ENCODE measurements at places on chromosomes 13 and 19. TPM values are rescaled to one million over a fixed set of nuclear protein-coding genes. Genes with fewer than 3 reads are reported as not detected.

Gene DIAPH3
- total RNA-seq, result 14.6 TPM

Gene CRX
- total RNA-seq, result not detected

Gene PGLYRP2
- 0.13 TPM for total RNA-seq

Gene CLEC17A
- total RNA-seq, result 0.72 TPM

Gene KASH5
- 0.31 TPM for total RNA-seq

Gene FFAR3
- not detected for total RNA-seq

Gene HTR2A
- total RNA-seq, result not detected

Gene CACNA1A
- total RNA-seq, result 0.42 TPM

Gene PALM
- not detected for total RNA-seq

Gene MYO1F
- total RNA-seq, result 81.3 TPM

Gene ZNF584
- 20.9 TPM for total RNA-seq

Gene PCDH9
- total RNA-seq, result 0.16 TPM

Gene POGLUT2
- 13.5 TPM for total RNA-seq

Gene MIR17HG
- total RNA-seq, result 21.5 TPM

Gene IGFL3
- not detected for total RNA-seq

Gene UNC13A
- total RNA-seq, result not detected

Gene GNG7
- 0.53 TPM for total RNA-seq

Gene C1QTNF9
- not detected for total RNA-seq

All from CD8-positive, alpha-beta memory T cell (primary cell).